ENCODE measurements at places on chromosomes 3 and 15.
A peak's percentile ranks its signal among the peaks of the same experiment; 100 is the strongest.

DNA sequence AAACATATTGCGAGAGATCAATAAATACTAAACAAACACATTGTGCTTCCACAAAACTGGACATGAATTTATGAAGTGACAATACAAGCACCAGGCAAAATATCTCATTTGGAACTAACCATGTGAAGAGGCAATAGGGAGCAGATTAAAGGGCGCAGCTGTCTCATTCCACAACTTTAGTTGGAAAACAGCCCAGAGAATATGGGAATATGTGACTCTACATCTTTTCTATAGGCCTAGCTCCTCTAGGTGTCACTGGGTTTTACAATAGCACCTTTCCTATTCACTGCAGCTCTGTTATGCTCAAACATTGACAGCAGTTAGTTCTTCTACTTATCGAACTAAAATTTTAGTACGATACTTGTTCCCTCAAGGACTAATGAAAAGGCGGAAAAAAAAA, 866.3 kb upstream of the GBE1 start:
- no peak for DNase-seq

GRCh38 chr3:17054301-17054981, 169.7 kb downstream of the PLCL2 start:
- DNase-seq = no peak

- no peak for DNase-seq
Measured at GRCh38 chr3:49518441-49518840, 35.8 kb upstream of the BSN start.

GRCh38 chr15:52146261-52146660, 33.7 kb upstream of the BCL2L10 start:
- no peak for DNase-seq

DNA sequence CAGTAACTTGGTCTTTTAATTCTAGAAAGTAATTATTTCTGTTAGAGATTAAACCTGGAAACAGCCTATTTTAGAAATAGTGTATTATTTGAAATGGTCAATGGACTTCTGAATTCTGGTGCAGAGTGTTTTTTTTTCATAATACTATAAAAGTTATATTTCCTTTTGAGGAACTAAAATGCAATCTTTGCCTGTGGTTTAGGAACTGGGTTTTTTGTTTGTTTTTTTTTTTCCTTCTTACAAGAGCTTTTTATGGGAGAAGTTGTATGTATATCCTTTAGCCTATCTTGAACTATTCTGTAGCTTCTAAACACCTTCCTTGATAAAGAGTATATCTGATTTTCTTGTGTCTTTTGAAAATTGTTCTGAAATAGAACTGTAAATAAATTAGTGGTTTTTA, 88.3 kb downstream of the ARIH1 start:
- no peak for DNase-seq

DNA sequence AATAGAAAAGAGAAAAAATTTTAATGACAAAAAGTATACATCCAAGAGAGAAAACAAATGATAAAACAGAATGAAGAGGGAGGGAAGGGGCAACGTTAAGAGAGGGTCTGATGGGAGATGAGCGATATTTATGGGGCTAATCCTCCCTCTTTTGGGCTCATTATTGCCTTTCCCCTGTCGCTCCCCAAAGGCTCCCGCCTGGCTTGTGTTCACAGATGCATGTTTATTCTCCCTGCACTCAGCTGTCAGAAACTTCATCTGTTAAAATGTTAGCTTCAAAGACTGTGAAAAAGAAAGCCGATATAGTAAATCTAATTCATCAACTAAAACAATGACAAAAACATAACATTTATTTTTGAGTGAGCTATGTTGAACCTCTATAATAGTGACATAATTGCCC, 74.3 kb downstream of the GABRB3 start:
- no peak for DNase-seq

GRCh38 chr3:17301271-17301670, 416.5 kb downstream of the PLCL2 start:
- DNase-seq = no peak

DNA sequence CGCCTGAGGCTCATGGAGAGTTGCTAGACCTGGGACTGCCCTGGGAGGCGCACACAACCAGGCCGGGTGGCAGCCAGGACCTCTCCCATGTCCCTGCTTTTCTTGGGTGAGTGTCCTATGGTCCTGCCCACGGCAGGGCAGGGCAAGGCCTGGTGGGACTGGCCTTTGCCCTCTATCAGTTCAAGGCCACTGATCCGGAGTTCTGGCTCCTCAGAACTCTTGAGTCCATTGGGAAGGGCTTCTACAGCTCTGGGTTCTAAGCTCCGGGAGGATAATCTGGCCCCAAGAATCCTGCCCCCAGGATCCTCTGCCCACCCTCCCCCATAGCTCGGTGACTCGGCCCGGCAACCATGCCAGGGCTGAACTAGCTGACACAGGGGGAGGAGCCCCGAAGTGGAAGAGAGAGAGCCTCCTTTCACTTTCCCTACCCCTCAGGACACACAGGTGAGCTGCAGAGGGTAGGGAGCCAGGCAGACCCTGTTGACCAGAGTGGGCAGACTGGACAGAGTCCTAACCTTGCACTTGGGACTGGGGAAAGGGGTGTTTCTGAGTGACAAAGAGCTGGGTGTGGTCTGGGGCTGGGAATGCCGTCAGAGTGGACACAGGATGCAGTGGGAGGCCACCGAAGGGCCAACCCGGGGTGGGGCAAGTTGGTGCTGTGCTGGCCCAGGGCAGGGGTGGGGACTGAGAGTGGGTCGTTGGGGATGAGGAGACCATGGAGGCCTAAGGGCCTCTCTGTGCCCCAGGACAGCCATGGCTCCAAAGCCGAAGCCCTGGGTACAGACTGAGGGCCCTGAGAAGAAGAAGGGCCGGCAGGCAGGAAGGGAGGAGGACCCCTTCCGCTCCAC, 664 bp downstream of the PARP3 start:
- DNase-seq = peak; percentile 82

GRCh38 chr3:156818890-156819289, 7.3 kb upstream of the LEKR1 start:
- DNase-seq = no peak

- no peak for DNase-seq
Measured at GRCh38 chr3:10017636-10018292, 8.5 kb upstream of the FANCD2 start.

DNA sequence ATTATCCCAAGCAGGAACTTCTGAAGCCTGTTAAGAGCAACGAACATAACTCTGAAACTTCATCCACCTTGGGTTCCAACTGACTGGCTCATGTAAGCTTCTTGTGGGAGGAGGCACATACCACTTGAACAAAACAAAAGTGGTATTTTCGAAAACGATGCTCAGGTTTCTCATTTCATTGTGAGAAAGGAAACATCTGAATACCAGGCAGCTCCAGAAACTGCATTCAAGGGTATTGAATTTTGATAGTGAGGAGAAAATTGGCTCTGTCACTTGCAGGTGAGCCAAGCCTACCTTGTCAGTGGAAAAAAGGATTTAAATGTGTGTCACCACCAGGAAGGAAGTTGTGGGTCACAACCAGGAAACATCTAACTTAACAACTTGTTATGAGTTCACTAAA, 218.1 kb upstream of the SATB1 start:
- no peak for DNase-seq

DNA sequence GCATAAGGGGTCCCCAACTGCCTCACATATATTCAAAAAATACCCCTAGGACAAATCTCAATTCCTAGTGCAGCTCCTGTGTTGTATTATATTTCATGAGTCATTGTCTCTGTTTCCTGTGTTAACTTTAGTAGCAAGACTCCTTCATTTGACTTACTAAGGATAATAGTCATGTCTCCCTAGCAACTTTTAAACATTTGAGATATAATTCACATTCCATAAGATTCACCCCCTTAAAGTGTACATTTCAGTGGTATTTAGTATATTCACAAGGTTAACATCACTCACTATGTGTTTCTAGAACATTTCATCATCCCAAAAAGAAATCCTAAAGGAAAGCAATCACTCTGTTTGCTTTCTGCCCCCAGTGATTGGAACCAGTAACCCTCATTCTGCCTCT, 121.3 kb upstream of the WNT7A start:
- DNase-seq = no peak

- no peak for DNase-seq
Measured at GRCh38 chr3:22360164-22360563, 609.2 kb upstream of the ZNF385D start.

GRCh38 chr3:119967353-119968006, 126.8 kb downstream of the GSK3B start:
- DNase-seq = no peak

DNA sequence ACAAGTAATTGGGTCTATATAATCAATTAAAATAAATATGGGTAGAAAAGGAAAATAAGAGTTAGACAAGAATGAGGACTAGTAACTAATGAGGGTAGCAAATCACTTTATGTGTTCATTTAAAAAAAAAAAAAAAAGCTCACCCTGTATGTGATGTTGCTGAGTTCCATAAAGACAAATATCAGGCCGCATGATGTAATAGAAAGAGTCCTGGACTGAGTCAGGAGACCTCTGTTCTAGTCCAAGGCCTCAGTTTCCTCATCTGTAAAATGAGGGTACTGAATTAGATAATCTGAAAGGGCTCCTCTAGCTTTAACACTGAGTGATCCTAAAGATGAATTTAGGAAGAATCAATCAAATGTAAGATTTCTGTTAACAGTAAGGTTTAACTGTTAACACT, 117.6 kb downstream of the TBL1XR1 start:
- DNase-seq = no peak

GRCh38 chr3:73136941-73137340, 75.5 kb downstream of the EBLN2 start:
- DNase-seq = no peak

- peak; percentile 76 for DNase-seq
Measured at GRCh38 chr15:70863450-70864218, 9.7 kb upstream of the LARP6 start.

- no peak for DNase-seq
Measured at GRCh38 chr3:45712434-45713110, 23.4 kb downstream of the SACM1L start.

GRCh38 chr3:65181391-65181871, 493.6 kb upstream of the ADAMTS9 start:
- DNase-seq = no peak

- DNase-seq = no peak
Measured at GRCh38 chr3:116084999-116085791, 360.1 kb downstream of the LSAMP start.

DNA sequence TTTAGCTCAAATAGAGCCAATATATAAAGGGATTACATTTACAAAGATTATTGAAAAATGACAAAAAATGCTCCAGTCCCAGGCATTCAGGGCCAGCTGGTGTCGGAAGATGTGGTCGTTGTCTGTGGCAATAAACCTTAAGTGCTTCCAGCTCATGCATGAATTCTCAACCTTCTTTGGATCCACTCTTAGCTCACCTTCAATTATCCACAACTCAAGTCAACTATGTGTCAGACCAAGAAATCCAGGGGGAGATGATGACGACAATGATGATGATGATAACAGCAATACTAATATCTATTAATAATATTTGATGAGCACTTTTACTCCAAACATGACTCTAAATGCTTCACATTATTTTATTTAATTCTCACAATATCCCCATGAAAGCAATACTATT, 53.6 kb upstream of the PXYLP1 start:
- no peak for DNase-seq

- DNase-seq = no peak
Measured at GRCh38 chr3:184598574-184598927, 37.0 kb downstream of the EPHB3 start.

GRCh38 chr3:147572970-147573340, 163.8 kb downstream of the ZIC1 start:
- no peak for DNase-seq

DNA sequence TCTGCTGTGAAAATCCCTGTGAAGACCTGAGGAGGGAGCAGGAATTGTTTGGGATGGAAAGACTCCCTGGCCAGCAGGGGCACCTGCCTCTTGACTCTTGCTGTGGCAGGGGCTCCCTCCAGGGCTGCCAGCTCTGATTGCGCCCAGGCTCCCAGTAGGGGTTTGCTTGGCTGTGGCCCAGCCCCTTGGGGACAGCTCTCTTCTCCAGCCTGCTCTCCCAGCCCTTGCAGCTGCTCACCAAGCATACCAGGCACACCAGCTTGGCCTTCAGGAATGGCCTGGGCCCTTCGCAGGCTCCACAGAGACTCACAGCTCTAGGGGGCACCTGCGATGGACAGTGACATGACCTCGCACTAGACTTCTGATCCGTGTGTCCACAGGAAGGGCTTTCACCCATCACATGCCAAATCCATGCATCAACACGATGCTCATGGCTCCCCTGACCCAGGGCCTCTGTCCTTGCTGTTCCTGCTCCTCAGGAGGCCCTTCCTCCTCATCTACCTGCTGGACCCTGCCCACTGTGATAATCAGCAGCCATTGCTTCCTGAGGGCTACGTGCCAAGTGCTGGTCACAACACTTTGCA, 61.8 kb downstream of the SCN5A start:
- DNase-seq = peak; percentile 32

DNA sequence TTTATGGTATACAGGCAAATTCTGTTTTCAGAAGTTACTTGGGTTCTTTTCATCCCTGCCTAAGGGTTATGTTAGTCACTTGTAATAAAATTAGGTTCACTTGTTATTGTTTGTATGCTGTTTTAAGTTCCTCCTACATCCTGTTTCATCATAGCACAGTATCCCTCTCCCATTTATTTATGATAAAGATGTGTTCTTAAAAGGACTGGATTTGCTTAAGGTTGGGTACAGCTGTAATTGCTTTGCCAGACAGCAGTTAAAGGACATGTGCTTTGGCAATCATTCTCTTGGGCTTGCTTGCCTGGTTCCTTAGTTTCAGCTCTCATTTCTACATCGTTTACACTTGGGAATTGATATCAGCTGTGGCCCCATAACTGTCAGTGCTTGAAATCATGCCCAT, 11.7 kb downstream of the ATP2C1 start:
- no peak for DNase-seq

DNA sequence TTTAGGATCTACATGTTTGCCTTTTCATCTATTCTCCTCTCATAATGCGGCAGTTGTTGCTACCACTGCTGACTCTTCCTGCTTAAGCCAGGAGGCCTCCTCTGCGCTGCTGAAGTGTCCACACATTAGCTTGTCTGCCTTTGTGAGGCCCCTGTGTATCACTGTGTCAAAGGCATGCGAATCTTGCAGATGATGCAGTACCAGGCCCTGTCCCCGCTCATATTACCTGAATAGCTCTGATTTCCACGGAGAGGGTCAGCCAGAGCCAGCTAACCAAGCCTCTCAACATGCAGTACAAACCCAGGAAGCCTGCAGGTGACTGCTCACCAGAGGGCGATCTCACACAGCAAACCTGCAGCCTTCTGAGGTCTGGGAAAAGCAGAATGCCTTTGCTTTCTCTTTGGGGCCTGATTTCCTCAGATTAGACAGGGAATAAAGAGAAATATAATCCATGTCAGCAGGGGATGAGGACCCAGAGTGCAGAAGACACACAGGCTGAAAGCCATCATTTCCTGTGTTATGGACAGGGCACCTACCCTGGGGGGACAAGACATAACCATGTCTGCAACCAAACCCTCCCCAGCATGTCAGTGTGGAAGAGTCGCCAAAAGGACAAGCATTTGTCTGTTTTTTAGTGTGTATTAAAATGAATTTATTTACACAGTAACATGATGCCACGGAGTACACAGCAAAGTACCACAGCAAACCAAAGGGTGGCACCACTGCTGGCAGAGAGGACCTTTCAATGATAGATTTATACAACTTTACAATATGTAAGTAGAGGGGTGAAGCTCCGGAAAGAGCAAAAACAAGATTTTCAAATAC, 36.8 kb upstream of the TSPAN3 start:
- peak; percentile 63 for DNase-seq

Measured in right atrium auricular region (tissue), 2 donors.